ENCODE measurements at places on chromosomes 2 and 18.

GRCh38 chr18:9539938-9540337, 64.6 kb downstream of the RALBP1 start:
- no peak for DNase-seq

GRCh38 chr2:196925051-196925767, 1.3 kb downstream of the PGAP1 start:
- no peak for DNase-seq

- DNase-seq, result no peak
Observed at GRCh38 chr2:162574615-162575452, 230.9 kb downstream of the GCA start.

- DNase-seq, result no peak
Observed at GRCh38 chr2:29607038-29607420, 314.4 kb downstream of the ALK start.

- no peak for DNase-seq
Observed at GRCh38 chr2:83394134-83394904, 1064.8 kb downstream of the SUCLG1 start.

- DNase-seq, result no peak
Observed at GRCh38 chr2:11762799-11763461, 16.5 kb downstream of the LPIN1 start.

- DNase-seq, result no peak
Observed at GRCh38 chr2:15645720-15646385, 54.2 kb downstream of the DDX1 start.

- no peak for DNase-seq
Observed at GRCh38 chr2:46306988-46307655, 9.9 kb downstream of the EPAS1 start.

DNA sequence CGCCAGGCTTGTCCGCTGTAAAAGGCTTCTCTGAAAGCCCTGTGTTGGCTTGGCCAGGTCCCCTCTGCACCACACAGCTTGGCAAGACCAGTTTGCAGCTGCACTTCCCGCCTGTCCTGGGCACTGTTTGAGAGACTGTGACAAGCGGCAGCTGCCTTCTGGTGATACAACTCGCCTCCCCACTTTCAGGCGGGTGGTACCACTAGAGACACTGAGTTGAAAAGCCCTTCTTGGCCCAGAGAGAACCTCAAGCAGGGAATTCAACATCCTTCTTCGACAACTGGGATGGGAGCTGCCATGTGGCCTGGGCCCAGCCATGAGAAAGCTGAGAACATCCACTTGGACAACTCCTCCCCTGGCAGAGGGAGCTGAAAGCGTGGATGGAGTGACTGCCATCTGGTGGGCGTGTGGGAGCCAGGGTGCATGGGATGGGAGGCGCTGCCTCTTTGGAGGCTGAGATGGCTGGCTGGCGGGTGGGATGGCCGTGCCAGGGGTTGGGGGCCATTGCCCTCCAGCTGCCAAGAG, 125.5 kb upstream of the REV1 start:
- no peak for DNase-seq

DNA sequence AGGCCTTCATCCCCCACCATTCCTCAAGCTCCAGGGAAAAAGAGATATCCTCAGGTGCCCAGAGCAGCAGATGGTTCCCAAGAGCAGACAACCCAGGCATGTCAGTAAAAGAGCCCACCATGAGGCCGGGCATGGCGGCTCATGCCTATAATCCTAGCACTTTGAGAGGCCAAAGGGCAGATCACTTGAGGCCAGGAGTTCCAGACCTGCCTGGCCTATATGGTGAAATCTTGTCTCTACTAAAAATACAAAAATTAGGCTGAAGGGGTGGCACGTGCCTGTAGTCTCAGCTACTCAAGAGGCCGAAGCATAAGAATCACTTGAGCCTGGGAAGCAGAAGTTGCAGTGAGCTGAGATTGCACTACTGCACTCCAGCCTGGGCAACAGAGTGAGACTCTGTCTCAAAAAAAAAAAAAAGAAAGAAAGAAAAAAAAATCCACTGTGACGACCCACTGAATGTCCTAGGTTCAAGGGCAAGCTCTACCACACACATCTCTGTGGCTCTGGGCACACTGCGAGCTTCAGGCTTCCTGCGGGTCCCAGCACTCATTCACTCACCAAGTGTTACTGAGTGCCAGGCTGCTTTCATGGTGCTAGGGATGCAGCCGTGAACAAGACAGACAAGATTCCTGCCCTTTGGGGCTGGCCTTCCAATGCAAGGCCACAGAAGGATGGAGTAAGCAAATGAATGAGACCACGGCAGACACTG, 6.5 kb upstream of the DUSP2 start:
- DNase-seq, result no peak

- DNase-seq, result no peak
Observed at GRCh38 chr2:111941531-111941930, 43.1 kb downstream of the MERTK start.

DNA sequence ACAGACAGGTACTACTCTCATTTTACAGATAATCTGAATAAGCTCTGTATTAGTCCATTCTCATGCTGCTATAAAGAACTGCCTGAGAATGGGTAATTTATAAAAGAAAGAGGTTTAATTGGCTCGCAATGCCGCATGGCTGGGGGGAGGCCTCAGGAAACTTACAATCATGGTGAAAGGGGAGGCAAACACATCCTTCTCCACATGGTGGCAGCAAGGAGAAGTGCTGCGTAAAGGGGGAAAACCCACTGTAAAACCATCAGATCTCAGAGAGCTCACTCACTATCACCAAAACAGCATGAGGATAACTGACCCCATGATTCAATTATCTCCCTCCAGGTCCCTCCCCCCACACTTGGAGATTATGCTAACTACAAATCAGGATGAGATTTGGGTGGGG, 254.4 kb downstream of the KCNE4 start:
- DNase-seq, result no peak

All from effector CD4-positive, alpha-beta T cell (primary cell).